ENCODE measurements at places on chromosomes 7 and 10. TPM values are rescaled to one million over a fixed set of nuclear protein-coding genes. Genes with fewer than 3 reads are reported as not detected.

The ANKRD22 gene
- total RNA-seq: not detected

The ACTL6B gene
- not detected for total RNA-seq

The NEUROD6 gene
- total RNA-seq: not detected

The MRPL43 gene
- total RNA-seq: 95.6 TPM

The PLPP4 gene
- 0.85 TPM for total RNA-seq

The DRGX gene
- total RNA-seq: not detected

The DKK1 gene
- total RNA-seq: 95.7 TPM

The INA gene
- 0.12 TPM for total RNA-seq

The SEMA3C gene
- total RNA-seq: 55.4 TPM

The POLD2 gene
- 71.2 TPM for total RNA-seq

The LOXL4 gene
- total RNA-seq: 12.5 TPM

The MRC1 gene
- total RNA-seq: 0.09 TPM

The ZNF804B gene
- total RNA-seq: not detected

The ITGA8 gene
- total RNA-seq: 0.94 TPM

The EPHA1 gene
- not detected for total RNA-seq

The RBM20 gene
- total RNA-seq: not detected

The TRIM56 gene
- total RNA-seq: 11.8 TPM

The COL26A1 gene
- not detected for total RNA-seq

The PRSS37 gene
- not detected for total RNA-seq

The SMKR1 gene
- not detected for total RNA-seq

Data from pericardium fibroblast (primary cell).